NCI-H1092 (cell line): ENCODE measurements at places on chromosomes 2 and 18.

DNA sequence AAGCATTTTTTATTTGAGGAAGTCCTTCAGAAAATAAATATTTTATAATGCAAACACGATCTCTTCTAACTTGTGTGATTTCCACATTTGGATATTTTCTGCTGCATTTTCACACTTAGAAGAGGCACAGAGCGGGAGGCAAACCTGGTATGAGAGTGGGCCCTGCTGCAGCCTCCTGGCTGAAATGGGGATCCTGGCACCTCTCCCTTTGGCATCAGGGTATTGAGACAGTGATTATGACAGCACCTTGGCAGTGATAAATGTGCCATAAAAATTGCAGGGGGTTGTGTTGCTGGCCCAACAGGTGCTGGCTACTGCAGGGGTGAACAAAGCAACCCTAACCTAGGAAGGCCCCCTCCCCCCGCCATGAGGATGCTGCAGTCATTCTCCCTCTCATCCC is 128.6 kb downstream of the TSN start:
- no peak for DNase-seq

DNA sequence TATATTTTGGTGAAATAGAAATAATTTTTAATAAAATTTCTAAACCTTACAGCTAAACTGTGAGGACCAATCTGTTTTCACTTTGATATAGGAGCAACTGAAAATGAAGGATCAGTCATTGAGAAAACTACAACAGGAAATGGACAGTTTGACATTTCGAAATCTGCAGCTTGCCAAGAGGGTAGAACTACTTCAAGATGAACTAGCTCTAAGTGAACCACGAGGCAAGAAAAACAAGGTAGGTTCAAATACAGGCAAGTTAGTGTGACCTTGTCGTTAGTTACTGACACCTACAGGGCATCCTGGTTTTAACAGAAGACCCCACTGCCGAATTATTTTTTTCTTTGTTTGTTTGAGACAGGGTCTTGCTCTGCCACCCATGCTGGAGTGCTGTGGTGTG is 75.5 kb upstream of the STON1 start:
- no peak for DNase-seq

- DNase-seq = no peak
Measured at GRCh38 chr2:199946196-199946595, 9.1 kb downstream of the TYW5 start.

- DNase-seq = no peak
Measured at GRCh38 chr2:177058747-177059146, 153.8 kb upstream of the HNRNPA3 start.

DNA sequence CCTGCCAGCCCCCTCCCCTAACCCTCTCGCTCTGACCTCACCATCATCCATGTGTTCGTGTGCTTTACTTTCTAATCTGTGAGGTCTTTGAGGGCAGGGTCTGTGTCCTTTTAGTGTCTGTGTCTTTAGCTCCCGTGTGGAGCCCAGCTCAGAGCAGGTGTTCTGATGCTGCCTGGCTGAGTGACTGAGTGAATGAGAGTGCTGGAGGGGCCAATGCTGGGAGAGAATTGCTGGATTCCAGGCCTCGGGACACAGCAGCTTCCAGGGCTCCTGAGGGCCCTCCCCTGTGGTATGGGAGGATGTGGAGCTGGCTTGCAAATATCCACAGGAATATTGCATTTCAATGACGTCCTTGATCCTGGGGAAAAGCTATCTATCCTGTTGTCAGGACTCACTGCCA is 160.6 kb downstream of the ANKRD30B start:
- DNase-seq = no peak

GRCh38 chr2:156459720-156460119 is 23.5 kb downstream of the GPD2 start:
- no peak for DNase-seq

- no peak for DNase-seq
Measured at GRCh38 chr2:166881177-166881576, 7.1 kb upstream of the XIRP2 start.

DNA sequence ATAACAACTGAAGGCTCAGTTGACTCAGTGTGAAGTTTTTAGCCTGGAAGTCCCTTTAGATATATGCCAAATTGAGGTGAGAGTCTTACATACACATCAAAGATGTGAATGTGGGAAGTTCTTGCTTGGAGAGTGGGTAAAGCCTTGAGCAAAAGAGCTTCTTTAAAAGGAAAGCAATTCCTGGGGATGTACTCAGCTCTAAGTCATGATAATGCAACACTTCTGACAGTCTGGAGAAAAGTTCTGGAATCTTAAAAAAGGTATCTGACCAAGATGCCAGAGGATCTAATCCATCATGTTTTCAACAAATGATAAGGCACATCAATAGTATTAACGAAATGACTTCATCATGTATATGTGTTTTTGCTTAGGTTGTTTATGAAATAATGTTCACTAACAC is 351.2 kb downstream of the CDH19 start:
- DNase-seq = no peak

DNA sequence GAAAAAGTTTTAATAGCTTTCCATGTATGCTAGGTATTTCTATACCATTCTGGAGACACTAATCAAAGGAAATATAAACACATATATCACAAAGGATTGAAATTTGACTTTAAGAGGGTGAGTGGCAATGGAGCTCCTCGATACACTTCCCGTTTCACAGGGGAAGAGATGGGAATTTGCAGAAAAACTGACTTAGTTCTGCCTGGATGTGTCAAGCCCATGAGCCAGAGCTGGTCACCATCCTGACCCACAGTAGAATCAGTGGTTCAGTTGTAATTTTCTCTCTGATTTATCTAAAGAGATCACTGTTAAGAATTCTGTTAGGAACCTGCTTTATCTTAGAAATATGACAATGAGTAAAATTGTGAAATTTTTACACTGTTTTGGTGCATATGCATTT is 34.2 kb downstream of the PLCL1 start:
- DNase-seq = no peak

GRCh38 chr2:96106991-96107707 is 9.2 kb downstream of the ADRA2B start:
- no peak for DNase-seq

- DNase-seq = no peak
Measured at GRCh38 chr2:231391981-231392380, 3.5 kb upstream of the B3GNT7 start.

DNA sequence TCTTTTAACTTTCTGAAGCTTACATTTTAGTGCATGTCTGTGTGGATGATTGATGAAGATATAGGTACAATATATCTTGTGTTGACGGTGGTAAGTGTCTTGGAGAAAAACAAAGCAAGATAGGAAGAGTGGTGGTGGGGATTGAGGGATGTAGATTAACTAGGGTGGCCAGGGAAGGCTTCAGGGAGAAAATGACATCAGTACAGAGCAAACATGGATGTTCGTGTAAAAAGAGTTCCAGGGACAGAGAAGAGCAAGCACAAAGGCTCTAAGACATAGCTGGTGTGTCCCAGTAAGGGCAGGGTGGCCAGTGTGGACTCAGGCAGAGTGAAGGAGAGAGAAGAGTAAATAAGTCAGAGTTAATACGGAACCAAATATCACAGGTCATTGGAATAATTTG is 2.7 kb upstream of the CERS6 start:
- DNase-seq = no peak

GRCh38 chr18:7946734-7947377 is 379.7 kb downstream of the PTPRM start:
- no peak for DNase-seq

GRCh38 chr2:201414099-201415023 is 36.9 kb downstream of the TRAK2 start:
- no peak for DNase-seq

GRCh38 chr2:1590596-1591460 is 153.5 kb downstream of the PXDN start:
- DNase-seq = no peak

DNA sequence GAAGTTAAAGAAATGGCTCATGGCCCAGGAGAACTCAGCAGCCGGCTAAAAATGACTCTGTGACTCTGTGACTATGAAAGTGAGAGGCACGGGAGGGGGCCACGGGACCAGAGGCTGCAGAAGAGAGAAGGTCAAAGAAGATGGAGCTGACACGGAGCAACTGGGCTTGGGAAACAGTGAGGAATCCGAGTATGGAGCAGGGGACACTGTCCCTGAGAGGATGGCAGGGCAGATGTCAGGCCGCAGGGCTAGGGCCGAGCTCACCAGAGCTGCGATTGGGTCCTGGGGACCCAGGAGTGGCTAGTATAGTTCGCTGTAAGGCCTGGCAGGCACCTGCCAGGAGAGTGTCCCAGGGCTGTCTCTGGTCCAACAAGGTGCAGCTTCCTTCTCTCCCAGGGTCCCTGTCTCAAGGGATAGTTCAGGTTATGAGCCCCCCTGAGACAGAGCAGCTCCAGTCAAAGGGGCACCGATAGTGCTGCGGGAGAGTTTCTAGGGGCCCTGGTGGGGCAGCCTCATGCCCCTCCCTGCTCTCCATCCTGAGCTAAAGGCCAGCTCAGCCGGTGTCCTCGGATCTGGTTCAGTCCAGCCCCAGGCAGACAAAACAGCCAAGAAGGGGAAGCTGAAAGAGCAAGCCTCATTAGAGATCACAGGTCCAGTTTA is 42.7 kb downstream of the CIB4 start:
- no peak for DNase-seq

DNA sequence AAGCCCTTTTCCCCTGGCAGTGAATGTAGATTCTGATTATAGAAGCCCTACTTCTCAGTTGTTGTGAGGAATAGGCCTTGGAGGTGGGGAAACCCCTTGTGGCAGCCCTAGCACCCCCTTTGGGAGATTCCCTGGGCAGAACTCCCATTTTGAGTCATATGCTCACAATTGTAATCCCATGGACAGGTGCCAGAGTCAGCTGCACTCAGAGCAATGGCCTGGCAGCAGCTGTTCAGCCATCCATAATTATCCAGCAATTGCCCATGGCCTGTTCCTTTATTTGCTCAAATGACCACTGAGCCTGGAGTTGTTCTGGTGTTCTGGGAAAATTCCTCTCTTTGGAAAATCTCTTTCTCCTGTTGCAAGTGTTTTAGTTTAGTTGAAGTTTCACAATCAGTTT is 71.7 kb downstream of the PTRHD1 start:
- peak; percentile 65 for DNase-seq

DNA sequence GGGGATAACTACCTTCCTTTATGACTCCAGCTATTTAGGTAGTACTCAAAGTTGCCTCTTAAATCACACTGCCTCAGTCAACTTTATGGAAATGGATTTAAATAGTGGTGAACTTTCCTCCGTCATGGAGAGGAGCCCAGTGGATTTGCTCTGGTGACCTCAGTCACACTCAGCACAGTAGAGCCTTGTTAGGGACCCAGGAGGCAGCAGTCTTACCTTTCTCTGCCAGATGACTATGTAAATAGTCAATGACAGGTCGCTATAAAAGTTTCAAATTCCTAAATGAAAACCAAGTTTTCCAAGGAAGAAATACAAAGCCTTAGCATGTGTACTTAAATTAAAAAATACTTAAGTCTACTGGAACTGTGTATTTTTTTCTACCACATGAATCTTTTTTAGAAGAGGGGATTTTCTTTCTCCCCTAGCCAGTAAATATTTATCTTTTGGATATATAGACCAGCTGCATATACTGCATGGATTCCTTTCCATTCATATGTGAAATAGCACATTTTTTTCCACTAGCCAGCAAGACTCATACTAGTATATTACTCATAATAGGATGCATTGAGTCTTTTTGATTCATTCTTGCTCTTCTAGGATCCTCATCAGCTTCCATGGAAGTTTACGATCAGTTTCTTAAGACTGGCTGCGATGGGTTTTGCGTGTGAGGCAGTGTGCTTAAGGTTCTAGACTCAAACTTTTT is 147.1 kb downstream of the FMNL2 start:
- DNase-seq = no peak

GRCh38 chr2:36088716-36089328 is 266.8 kb upstream of the CRIM1 start:
- no peak for DNase-seq

DNA sequence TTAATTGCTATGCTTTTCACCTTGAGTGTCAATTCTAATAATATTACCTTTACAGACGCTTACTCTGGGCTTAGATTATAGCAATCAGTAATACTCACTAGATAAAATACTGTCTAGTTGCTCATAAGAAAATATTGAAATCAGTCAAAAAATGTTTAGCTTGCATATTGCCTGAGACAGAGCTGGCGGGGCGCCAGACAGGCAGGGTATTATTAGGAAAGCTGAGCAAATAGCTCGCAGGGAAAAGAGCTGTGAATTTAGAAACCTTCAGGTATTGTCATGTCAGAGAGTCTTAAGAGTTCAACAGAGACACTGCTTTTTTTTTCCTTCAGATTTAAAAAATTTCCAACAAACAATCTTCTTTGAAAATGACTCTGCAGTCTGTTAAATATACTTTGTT is 118.4 kb downstream of the MEIS1 start:
- DNase-seq = peak; percentile 11

DNA sequence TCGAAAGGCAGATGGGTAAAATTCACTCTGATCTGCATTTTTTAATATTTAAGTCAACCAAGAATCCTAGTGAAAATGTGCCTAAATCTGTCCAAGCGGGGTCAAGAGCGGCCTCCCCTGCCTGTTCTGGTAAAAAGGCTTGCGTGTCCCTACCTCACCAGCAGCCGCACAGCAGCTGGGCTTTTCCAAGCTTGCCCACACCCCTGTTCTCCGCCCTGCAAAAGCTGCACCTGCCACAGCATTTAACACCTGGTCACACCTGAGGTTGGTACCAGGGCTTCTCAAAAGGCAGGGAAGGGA is 25.8 kb upstream of the TMEM182 start:
- DNase-seq = no peak

GRCh38 chr2:241204490-241204889 is 16.0 kb downstream of the ANO7 start:
- DNase-seq = no peak
